ENCODE measurements at places on chromosomes 16 and 17.

DNA sequence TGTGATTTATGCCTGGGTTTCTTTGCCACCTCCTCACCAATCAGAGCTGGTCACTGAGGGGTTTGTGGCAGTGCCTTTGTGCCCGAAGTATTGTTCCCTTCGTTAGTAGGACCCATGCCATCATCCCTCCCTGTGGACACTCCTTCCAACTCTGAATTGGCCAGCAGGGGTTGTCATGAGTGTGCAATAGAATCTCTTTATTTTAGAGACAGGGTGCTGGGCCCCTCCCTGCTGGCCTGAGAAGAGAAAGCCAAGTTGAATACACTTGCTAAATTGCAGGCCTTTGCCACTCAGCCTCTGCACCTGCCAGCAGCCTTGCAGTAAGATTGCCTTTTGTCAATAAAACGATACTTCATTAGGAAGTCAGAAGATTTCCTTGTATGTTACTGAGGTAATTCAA lies 40.7 kb upstream of the SLC12A3 start:
- DNase-seq = no peak

DNA sequence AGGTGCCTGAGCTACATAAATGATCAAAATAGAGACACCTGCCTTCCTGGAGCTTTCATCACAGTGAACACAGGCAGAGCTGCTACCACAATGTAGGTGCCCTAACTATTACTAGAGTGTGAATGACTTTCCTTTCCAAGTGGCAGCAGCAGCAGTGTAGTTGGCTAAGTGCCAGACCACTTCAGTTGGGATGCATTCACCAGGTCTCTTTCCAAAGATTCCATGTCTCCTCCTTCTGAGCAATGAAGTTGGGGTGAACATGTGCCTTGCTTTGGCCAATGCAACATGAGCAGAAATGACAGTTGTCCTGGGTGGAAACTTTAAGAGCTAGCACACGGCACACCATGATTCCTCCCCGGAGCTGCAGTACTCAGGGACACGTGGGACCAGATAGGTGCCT lies 23.3 kb upstream of the CACNG4 start:
- no peak for DNase-seq

DNA sequence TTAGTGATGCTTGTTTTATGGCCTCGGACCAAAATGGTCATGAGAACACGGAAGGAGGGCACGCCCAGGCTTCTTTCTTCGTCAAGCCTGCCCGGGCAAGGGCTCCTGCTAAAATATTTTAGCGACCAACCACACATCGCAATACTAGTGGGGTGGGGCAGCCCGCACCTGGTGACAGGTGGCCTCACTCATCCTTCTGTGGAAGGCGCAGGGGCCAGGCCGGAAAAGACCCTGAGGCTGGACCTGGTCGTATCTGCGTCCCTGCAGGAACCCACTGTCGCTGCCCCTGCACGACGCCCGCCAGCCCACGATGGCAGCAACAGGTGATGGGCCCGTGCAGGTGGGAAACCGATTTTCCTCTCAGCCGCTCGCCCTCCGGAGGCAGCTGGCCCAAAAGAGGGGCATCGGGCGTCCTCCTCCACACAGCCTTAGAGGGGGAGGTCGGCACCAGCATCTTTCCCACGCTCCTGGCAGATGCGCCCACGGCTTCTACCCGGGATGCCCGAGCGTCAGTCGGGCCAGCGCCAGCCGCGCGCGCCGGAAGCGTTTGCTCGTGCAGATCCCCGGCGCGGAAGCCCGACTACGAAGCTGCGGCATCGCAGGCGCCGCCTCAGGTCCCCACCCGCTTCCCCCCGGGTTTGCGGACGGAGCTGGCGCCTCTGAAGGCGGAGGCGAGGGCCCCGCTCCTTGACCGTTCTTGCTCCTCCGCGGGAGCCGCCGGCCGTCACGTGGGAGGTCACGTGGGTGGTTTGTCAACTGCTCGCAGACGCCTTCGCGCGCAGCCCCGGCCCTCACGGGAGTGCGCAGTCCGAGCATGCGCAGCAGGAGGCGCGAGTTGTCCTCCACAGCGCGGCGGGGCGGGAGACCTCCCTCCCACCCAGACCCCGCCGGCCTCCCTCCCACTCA lies 22.8 kb upstream of the FOXK2 start:
- DNase-seq = peak; percentile 94

GRCh38 chr17:72987166-72987565 lies 105.3 kb downstream of the SLC39A11 start:
- no peak for DNase-seq

GRCh38 chr17:42409523-42410318 lies 13.3 kb downstream of the CAVIN1 start:
- no peak for DNase-seq

DNA sequence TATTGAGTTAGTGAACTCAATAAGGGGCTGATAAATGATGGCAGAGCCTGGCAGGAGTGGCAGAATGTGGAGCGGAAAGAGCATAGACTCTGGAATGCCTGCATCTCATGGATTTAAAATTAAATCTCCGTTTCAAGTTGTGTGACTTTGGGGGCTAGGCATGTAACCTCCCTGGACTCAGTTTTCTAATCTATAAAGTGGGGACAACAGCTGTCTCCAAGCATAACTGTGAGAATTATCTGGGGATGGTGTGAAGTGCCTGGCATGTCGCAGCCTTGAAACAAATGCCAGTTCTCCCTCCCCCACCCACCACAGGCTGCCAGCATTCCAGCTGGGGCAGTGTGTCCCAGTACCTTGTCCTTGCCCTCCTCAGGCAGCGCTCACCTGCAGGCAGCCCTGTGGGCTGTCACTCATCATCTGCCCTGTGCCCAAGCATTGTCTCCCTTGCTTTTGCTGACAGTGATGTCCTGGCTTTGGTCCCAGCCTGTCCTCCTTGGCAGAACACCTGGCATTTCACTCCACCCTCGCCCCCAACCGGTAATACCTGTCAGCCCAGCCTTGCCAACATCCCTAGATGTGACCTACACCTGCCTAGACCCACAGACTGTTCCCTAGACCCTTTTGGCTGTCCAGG lies 129.6 kb downstream of the MRM1 start:
- DNase-seq = no peak

GRCh38 chr17:50263331-50264262 lies 10.7 kb upstream of the TMEM92 start:
- no peak for DNase-seq

DNA sequence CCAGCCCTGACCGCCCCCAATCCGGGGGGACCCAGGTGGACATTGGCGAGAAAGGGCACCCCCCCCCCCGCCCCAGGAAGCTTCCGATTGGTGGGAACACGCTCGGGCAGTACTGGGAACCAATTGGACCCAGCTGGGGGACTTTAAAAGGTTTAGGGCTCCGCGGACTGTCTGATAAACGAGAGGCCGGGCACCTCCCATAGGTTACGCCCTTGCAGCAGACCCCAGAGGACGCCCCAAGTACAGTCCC lies 245 bp downstream of the TMEM256 start:
- peak; percentile 91 for DNase-seq

DNA sequence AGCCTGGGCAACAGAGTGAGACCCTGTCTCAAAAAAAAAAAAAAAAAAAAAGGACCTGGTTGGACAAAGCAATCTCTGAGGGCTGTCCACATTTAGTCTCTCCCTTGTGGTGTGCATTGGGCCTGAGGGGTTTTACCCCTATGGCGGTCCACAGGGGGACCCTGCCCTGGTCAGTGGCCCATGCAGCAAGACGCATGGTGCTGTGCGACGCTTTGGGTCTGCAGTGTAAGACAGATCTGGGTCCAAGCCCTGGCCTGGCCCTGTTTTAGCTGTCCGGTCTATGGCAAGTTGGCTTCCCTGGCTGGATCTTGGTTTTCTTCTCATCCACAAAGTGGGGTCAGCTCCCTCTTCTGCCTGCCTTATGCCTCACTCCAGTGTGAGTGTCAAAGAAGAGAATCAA lies 123.2 kb upstream of the NLRP1 start:
- no peak for DNase-seq

DNA sequence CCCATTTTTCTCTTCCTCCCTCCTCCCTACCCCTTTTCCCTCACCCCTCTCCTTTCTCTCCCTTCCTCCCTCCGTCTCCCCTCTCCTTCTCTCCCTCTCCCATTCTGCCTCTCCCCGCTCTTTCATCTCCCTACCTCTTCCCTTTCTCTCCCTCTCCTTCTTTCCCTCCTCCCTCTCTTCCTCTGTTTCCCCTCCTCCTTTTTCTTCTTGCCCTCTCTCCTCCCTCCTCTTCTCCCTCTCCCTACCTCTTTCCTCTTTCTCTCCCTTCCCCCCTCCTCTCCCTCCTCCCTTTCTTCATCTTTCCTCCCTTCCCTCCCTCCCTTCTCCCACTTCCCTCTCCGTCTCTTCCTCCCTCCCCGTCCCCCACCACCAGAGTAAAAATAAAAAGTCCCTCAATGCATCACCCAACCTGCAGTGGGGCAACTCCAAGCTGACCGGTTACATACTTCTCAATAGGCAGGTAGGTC lies 10.4 kb downstream of the CHD9NB start:
- no peak for DNase-seq

- no peak for DNase-seq
Observed at GRCh38 chr17:61728297-61728836, 135.0 kb downstream of the BRIP1 start.

- no peak for DNase-seq
Observed at GRCh38 chr17:14755002-14755401, 454.1 kb downstream of the HS3ST3B1 start.

DNA sequence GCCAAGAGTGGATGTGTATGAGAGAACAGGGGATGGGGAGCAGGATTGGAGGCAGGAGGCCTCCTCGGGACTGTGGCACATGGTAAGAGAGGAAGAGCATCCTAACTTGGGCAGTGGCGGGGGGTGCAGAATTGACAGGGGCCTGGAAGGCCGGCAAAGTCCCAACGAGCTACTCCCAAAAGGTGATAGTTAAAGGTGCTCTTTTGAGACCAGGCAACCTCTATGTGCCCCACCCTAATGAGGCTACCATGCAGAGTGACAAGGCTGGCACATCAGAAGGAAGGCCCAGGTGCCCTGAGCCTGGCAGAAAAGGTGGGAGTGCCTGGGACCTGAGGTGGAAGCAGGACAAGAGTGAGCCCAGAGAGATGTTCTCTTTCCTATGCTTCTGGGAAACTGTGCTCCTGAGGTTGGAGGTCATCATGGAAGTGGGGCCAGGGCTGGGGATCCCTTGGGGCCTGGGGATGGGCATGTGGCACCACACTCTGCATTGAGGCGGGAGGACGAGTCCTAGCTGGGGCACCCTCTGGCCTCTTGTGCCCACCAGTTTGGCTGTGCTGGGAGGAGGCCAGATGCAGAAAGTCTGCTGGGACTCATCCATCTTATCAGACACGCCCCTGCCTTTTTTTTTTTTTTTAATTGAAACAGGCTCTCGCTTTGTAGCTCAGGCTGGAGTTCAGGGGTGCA lies 5.9 kb downstream of the RAB11FIP4 start:
- DNase-seq = no peak

- DNase-seq = no peak
Observed at GRCh38 chr17:27649929-27650328, 18.9 kb downstream of the LGALS9 start.

DNA sequence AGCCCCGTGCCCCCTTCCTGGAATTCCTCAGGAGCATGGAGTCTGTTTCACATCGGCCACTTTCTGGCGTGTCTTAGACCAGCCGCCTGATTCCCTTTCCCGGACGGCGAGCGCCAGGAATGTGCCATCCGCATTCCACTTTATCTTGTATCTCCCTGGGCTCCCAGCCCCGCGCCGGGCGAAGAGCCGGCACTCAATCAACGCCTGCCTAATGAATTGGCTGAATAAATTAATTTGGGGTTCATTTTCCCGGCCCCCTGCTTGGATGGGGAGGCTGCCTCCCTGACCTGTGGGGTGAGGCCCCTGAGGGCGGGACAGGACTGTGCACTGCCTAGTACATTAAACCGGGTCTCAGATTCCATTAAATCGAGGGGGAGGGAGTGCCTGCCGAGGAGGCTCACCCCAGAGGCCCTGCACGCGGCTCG lies 282.3 kb upstream of the TNRC6C start:
- DNase-seq = no peak

GRCh38 chr17:66920950-66921349 lies 43.6 kb upstream of the CACNG4 start:
- DNase-seq = no peak
